Activated naive CD8-positive, alpha-beta T cell treated with anti-CD3 and anti-CD28 coated beads for 36 hours (primary cell): ENCODE measurements at places on chromosomes 4 and X.
A peak's percentile ranks its signal among the peaks of the same experiment; 100 is the strongest.

DNA sequence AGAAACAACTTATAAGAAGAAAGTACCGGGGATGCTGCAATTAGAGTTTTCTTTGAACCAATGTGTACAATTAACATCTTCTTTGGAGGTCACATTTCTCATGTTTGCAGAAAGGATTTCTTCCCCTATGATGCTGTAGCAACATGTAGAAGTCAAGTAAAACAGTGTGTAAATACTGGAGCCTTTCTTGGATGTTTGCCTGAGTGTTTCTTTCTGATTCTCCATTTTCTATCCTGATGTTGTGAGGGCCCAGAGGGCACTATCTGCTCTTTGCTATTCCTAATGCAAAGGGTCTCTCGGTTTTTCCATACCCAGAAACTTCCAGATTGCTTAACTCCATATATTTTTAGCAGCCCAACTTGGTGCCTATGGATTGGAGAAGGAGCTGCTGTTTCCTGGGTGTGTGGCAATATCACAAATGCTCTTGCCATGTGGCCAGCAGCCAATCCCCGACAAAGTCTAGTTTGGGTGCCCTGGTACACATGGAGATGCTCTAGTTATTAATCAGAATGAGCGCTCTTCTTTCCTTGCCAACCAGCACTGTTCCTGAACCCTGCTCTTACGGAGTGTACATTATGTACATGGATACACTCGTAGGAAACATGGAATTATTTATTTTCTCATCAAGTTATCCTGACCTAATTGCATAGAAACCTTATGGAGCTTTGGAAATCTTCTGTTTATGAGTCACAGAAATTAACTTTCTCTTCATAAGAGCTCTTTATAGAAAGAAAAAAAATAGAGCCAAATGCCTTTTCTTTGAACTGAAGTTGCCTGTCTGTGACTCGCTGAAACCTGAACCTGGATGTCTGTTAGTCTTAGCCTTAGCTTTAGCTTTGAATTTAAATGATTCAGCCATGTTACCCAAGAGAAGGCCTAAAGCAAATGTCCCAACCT, 67.0 kb upstream of the GPC4 start:
- no peaks in the 10 kb centered on the region for H3K36me3 ChIP-seq
- no peak overlapping the region for H3K27ac ChIP-seq
- no peaks in the 10 kb centered on the region for H3K4me1 ChIP-seq
- DNase-seq = no peak

DNA sequence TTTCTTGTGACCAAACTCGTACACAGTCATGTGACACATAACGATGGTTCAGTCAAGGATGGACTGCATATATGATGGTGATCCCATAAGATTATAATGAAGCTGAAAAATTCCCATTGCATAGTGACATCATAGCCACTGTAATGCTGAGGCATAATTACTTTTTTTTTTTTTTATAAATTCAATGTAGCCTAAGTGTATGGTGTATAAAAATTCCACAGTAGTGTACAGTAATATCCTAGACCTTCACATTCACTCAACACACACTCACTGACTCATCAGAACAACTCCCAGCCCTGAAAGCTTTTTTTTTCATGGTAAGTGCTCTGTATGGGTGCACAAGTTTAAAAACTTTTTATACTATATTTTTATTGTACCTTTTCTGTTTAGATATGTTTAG, 105.0 kb downstream of the AREG start:
- no peaks in the 10 kb centered on the region for H3K27me3 ChIP-seq
- H3K27ac ChIP-seq = no peak overlapping the region
- H3K4me3 ChIP-seq = no peak overlapping the region
- H3K36me3 ChIP-seq = no peaks in the 10 kb centered on the region
- no peak for DNase-seq

DNA sequence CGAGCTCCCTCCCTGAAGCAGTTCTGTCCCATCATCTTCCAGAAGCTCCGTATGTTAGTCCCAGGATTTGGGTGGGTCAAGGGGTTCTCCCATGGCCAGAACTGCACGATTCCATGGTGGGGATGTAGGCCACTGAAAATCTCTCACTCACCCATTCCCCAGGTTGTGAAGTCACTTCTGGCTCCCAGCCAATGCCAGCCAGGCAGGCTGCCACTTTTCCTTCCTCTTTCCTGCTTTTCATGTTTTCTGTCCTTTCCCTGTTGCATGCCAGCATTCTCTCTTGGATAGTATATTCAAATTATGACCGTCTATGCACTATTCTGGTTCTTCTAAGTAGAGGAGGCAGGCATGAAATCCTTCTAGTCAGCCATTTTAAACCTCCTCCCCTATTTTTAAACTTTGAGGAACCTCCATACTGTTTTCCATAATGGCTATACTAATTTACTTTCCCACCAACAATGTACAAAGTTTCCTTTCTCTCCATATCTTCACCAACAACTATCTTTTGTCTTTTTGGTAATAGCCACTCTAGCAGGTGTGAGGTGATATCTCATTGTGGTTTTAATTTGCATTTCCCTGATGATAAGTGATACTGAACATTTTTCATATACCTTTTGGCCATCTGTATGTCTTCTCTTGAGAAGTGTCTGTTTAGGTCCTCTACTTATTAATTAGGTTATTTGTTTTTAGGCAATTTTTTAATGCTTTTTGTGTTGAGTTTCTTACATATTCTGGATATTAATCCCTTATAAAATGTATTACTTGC, 182.1 kb upstream of the TET2 start:
- no peak for DNase-seq
- no peak overlapping the region for H3K27ac ChIP-seq
- H3K27me3 ChIP-seq = peaks cover 3% of the 10 kb centered on the region
- H3K36me3 ChIP-seq = peaks cover 13% of the 10 kb centered on the region
- peaks cover 19% of the 10 kb centered on the region for H3K4me1 ChIP-seq
- no peak overlapping the region for H3K4me3 ChIP-seq

DNA sequence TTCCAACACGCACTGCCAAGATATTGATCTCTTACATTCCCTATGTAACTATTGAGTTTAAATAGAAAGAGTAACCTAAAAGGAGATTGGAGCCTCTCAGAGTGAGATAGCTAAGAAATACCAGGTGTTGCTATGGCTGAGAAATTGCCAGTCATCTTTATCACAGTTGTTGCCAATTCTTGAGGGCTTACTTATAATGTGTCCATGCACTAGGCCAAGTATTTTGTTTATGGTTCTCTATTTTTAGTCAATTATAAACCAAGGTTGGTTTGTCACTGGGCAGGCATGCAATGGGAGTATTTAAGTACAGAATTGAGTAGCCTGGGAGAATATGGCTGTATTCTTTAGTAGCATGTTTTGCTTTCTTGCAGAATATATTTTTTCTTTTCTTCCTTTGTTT, 201.6 kb downstream of the TEX13A start:
- H3K36me3 ChIP-seq = no peaks in the 10 kb centered on the region
- H3K27me3 ChIP-seq = peaks cover 3% of the 10 kb centered on the region
- H3K4me3 ChIP-seq = no peak overlapping the region
- DNase-seq = no peak
- H3K4me1 ChIP-seq = no peaks in the 10 kb centered on the region
- H3K27ac ChIP-seq = no peak overlapping the region

DNA sequence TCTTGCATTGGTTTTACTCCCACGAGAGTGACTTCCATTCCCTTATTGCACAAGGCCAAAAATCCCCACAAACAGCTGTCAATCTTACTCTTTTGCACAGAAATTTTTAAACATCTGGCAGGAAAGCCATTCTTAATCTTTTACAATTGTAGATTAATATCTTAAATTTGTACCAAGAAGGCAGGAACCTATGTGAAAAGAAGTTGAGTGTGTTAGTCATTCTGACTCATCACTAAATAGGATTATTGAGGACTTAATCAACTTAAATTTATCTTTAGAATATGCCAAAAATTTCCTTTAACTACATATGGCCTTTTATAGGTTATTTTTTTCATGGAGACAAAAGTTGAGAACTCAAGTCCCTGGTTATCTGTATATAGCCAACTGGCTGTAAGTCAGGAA, 49.0 kb upstream of the VEGFC start:
- no peak overlapping the region for H3K27ac ChIP-seq
- no peaks in the 10 kb centered on the region for H3K4me1 ChIP-seq
- no peak for DNase-seq

- no peaks in the 10 kb centered on the region for H3K4me1 ChIP-seq
- H3K4me3 ChIP-seq = no peak overlapping the region
These were observed 344.6 kb upstream of the CTSO start for GRCh38 chr4:156298230-156298629.

DNA sequence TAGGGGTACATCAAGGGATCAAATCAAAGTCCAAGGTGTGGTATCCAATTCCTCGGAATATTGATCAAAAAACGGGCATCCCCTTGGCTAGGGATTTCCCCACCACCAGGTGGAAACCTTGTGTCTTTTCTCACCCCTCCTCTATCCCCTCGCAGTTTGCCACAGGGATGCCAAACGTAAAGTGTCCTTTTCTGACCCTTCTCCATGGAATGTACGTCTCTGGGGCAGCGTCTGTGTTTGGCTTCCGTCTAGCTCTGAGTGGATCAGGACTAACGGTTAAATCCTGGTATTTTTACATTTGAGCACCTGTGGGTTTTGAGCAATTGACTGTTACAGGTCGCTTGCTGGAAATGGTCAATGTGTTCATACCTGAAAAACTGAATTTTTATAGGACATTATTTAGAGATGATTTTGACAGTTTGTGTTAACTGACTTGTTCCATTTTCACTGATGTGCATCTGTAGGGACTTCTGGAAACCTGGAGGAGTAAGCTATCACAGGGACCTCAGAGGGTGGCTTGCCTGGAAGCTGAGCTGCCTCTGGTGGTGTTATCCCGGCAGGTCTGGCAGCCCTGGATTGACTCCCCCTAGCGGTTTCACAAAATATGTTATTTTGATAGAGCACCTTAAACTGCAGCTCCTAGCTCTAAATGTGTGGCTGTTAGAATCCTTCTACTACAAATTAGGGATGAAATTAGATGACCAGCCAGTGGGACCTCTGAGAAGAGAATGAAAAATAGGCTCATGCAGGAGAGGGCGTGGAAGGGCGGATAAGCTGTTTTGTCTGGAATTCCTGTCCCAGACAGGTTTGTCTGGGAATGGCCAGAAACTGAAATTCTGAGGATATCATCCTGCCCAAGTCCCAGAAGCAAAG, 8.8 kb upstream of the MGST2 start:
- peaks cover 18% of the 10 kb centered on the region for H3K4me1 ChIP-seq
- H3K27ac ChIP-seq = peak overlapping the region; percentile 78
- peaks cover 11% of the 10 kb centered on the region for H3K27me3 ChIP-seq
- H3K4me3 ChIP-seq = peak overlapping the region; percentile 63

- H3K4me3 ChIP-seq = no peak overlapping the region
- DNase-seq = no peak
- no peaks in the 10 kb centered on the region for H3K4me1 ChIP-seq
- H3K27me3 ChIP-seq = peaks cover 10% of the 10 kb centered on the region
- H3K27ac ChIP-seq = no peak overlapping the region
These were observed 66.0 kb downstream of the APBB2 start for GRCh38 chr4:41148292-41148691.

DNA sequence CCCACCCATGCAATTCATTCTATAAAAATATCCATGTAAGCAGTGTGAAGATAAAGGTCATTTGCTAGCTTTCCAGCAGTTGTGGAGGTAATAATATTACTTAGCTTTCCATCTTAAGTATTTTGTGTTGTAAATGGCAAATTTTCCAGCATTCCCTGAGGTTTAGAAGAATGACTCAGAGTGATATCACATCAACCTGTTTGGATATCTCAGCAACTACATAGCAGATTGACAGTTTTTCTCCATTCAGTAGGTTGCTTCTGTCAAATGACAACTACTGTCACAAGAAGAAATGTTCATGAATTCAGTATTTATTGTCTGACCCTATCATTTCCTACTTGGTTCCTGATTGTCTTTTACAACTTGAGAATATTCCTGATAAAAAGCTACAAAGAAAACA, 434.9 kb upstream of the GALNTL6 start:
- H3K36me3 ChIP-seq = no peaks in the 10 kb centered on the region
- H3K4me1 ChIP-seq = no peaks in the 10 kb centered on the region
- H3K27ac ChIP-seq = no peak overlapping the region
- DNase-seq = no peak

- no peaks in the 10 kb centered on the region for H3K36me3 ChIP-seq
- no peaks in the 10 kb centered on the region for H3K4me1 ChIP-seq
- no peaks in the 10 kb centered on the region for H3K27me3 ChIP-seq
- no peak for DNase-seq
These were observed 11.2 kb upstream of the ALB start for GRCh38 chr4:73392936-73393335.

GRCh38 chrX:46739736-46740135, 19.2 kb downstream of the SLC9A7 start:
- no peak overlapping the region for H3K4me3 ChIP-seq
- no peaks in the 10 kb centered on the region for H3K4me1 ChIP-seq
- H3K36me3 ChIP-seq = peaks cover 32% of the 10 kb centered on the region
- H3K27ac ChIP-seq = no peak overlapping the region
- no peaks in the 10 kb centered on the region for H3K27me3 ChIP-seq
- DNase-seq = no peak

- H3K4me3 ChIP-seq = no peak overlapping the region
- no peak for DNase-seq
- H3K36me3 ChIP-seq = peaks cover 35% of the 10 kb centered on the region
- H3K27ac ChIP-seq = no peak overlapping the region
These were observed 56.8 kb downstream of the RBPJ start for GRCh38 chr4:26377328-26378311.

GRCh38 chr4:53633608-53634007, 42.3 kb upstream of the LNX1 start:
- H3K27ac ChIP-seq = no peak overlapping the region
- H3K4me3 ChIP-seq = no peak overlapping the region
- peaks cover 21% of the 10 kb centered on the region for H3K27me3 ChIP-seq

DNA sequence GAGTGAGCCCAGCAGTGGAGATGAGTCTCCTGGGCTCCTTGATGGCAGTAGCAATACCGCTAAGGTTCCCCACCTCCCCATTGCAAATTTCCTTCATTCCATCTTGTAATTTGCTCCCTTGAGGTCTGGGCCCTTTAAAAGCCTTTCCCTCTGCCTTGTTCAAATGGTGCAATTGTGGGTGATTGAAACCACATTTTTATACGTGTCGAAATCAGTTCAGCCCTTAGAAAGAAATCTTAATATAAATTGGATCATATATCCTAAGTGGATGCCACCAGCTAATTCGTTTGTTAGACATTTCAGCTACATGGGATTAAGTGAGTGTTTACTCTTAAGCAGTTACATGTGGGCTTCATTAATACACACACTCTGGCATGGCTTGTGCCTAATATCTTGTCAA, 68.6 kb downstream of the NHS start:
- no peak overlapping the region for H3K27ac ChIP-seq
- no peak overlapping the region for H3K4me3 ChIP-seq
- no peaks in the 10 kb centered on the region for H3K36me3 ChIP-seq
- peaks cover 3% of the 10 kb centered on the region for H3K4me1 ChIP-seq
- H3K27me3 ChIP-seq = no peaks in the 10 kb centered on the region
- no peak for DNase-seq

DNA sequence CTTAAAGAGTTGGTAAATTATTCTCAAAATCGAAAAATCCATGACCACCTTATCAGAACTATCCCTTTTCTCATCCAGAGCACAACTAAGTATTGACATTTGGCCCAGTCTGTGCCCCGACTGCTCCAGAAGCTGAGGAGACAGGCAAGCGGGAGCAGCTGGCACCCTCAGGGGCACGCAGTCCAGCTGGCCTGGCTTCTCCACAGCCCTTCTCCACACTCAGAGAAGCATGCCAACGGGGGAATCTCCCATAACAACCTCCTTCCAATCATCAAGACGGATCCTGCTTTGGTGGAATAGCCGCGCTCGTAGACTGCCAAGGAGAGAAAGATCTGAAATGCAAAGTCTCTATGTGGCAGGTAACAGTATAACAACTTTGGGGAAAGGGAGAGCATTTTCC, 85.4 kb downstream of the AFAP1 start:
- H3K4me1 ChIP-seq = peaks cover 71% of the 10 kb centered on the region
- H3K27ac ChIP-seq = peak overlapping the region; percentile 79
- no peak for DNase-seq
- no peaks in the 10 kb centered on the region for H3K27me3 ChIP-seq

GRCh38 chrX:133535066-133535465, 119.8 kb upstream of the GPC4 start:
- no peak overlapping the region for H3K27ac ChIP-seq
- DNase-seq = no peak
- H3K4me1 ChIP-seq = no peaks in the 10 kb centered on the region
